ENCODE measurements at places on chromosomes 2 and 18.

GRCh38 chr18:44900627-44901026, 219.9 kb downstream of the SETBP1 start:
- no peak for DNase-seq

GRCh38 chr2:126703311-126703710, 47.4 kb downstream of the GYPC start:
- DNase-seq: no peak

DNA sequence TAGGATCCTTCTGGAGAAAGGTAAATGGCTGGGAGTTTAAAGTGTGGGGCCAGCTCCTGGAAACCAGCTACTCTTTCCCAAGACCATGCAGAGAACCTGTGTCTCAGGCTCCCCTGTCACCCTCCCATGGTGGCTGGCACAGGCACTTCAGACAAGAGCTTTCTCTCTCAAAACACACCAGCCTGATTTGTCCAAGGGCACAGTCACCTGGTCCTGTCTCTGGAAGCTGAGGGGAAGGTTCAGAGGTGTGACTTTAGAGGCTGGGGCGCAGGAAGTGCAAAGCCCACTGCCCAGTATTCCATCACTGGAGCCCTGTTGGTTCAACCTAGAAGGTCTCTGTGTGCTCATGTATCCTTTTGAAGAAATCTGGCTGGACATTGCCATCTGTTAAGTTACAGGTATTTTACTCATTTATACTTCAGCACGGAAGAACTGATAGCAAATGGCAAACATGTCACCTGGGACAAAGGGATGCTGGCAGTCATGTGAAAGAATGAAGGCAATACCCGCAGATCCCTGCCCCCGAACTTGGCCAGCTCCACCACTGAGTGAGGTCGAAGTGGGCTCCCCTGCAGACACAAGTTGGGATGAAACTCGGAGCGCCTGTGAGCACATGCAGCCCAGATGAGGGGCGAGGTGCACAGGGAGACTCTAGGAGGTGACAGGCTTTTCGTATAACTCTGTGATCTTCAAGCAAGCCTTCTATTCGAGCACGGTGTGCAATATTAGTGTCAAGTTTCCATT, 96.9 kb upstream of the MGAT4A start:
- no peak for DNase-seq

- DNase-seq: no peak
These were observed 788.4 kb downstream of the EPHA4 start for GRCh38 chr2:220783671-220784070.

DNA sequence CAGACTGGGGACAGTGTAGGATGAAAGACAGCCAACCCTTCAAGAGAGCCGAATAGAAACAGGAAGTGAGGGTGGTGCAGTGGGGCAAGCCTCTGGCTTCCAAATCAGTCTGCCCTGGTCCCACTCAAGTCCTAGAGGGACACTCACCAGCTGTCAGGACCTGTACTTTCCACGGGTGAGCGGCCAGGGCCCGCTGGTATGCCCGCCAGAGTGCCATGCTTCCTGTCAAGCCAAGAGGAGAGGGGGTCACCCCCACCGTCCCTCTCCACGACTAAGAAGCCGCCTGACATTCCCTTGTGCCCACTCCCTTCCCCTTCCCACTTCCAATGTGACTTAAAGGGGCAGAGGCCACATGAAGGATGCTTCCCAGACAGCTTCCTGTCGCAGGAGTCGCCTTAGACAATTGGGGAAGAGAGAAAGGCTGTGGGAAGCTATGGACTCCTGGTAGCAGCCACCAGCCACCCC, 564 bp downstream of the MPV17 start:
- DNase-seq: no peak

GRCh38 chr18:58247363-58247834, 203.4 kb downstream of the NEDD4L start:
- no peak for DNase-seq

DNA sequence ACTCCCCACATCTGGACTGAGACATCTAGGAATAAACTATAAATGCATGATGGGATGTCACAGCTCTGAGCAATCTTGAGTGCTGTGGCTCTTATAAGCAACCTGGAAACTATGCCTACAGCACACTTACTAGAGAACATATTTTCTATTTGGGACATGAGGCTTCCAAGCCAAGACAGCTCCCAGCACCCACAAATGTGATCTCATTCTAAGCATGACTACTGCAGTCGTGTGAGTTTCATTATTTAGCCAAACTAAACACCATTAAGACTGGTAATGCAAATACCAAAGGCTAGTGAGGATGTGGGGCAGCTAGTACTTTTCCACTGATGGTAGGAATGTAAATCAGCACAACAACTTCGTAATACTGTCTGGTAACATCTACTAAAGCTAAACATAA, 72.5 kb downstream of the RTTN start:
- no peak for DNase-seq

GRCh38 chr2:33094303-33094702, 147.6 kb downstream of the LTBP1 start:
- DNase-seq: no peak

All from activated naive CD4-positive, alpha-beta T cell treated with Interleukin-2 at 50 U/mL for 16 hours (primary cell).